Spleen (tissue), 13 donors: ENCODE measurements at places on chromosomes 7 and 10. TPM values are rescaled to one million over a fixed set of nuclear protein-coding genes. Genes with fewer than 3 reads are reported as not detected.
A peak's percentile ranks its signal among the peaks of the same experiment; 100 is the strongest.

GRCh38 chr7:4245866-4246470, 436.1 kb upstream of the FOXK1 start:
- no peaks in the 10 kb centered on the region for H3K27me3 ChIP-seq
- H3K4me3 ChIP-seq = no peak overlapping the region
- H3K4me1 ChIP-seq = no peaks in the 10 kb centered on the region
- H3K36me3 ChIP-seq = peaks cover 8% of the 10 kb centered on the region

The HOXA1 gene
- total RNA-seq = 1.3 TPM

GRCh38 chr10:104293781-104294321, 24.9 kb downstream of the GSTO2 start:
- no peak overlapping the region for H3K27ac ChIP-seq
- peaks cover 28% of the 10 kb centered on the region for H3K4me1 ChIP-seq
- no peak for DNase-seq
- H3K36me3 ChIP-seq = no peaks in the 10 kb centered on the region
- H3K4me3 ChIP-seq = no peak overlapping the region

DNA sequence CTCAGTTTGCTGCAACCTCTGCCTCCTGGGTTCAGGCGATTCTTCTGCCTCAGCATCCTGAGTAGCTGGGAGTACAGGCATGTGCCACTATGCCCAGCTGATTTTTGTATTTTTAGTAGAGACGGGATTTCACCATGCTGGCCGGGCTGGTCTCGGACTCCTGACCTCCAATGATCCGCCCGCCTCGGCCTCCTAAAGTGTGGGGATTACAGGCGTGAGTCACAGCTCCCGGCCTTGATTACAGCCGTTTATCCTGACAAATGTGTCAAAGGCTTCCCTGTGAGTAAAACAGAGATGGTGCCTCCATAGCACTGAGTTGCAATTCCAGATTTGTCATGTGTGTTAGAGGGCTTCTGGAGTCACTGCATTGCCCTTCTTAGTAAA, 273.7 kb downstream of the CCDC3 start:
- H3K4me1 ChIP-seq = peaks cover 8% of the 10 kb centered on the region
- H3K27ac ChIP-seq = no peak overlapping the region
- no peak overlapping the region for H3K4me3 ChIP-seq
- H3K36me3 ChIP-seq = no peaks in the 10 kb centered on the region
- no peaks in the 10 kb centered on the region for H3K27me3 ChIP-seq
- no peak for DNase-seq

GRCh38 chr10:78902815-78903214, 166.0 kb upstream of the ZMIZ1 start:
- H3K36me3 ChIP-seq = no peaks in the 10 kb centered on the region
- no peak overlapping the region for H3K4me3 ChIP-seq
- no peaks in the 10 kb centered on the region for H3K4me1 ChIP-seq
- H3K27me3 ChIP-seq = no peaks in the 10 kb centered on the region
- DNase-seq = peak; percentile 59

- H3K4me3 ChIP-seq = no peak overlapping the region
- H3K27me3 ChIP-seq = no peaks in the 10 kb centered on the region
- H3K27ac ChIP-seq = no peak overlapping the region
- no peaks in the 10 kb centered on the region for H3K36me3 ChIP-seq
Observed at GRCh38 chr10:66365686-66366085, 560.1 kb upstream of the LRRTM3 start.

DNA sequence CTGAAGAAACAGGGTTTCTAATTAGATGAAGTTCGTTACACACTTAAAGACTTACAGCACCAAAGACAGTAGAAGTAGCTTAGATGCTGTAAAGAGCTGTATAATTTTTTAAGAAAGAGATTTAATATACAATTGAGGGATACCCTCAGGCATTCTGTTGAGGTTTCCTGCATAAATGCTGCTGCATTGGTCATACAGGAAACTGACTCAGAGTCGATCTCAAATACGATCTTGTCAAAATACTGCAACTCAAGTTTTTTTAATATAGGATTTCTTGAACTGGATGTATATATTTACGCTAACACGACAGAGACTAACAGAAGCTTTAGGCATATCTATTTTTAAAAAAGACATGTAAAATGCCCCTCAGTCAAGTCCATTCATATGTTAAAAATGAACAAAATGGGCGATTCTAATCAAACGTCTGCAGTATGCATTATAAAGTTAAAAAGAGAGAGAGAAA, 2.4 kb upstream of the ARID5B start:
- no peak overlapping the region for H3K4me3 ChIP-seq
- H3K27ac ChIP-seq = peak overlapping the region; percentile 98
- no peaks in the 10 kb centered on the region for H3K27me3 ChIP-seq
- peaks cover 35% of the 10 kb centered on the region for H3K4me1 ChIP-seq

DNA sequence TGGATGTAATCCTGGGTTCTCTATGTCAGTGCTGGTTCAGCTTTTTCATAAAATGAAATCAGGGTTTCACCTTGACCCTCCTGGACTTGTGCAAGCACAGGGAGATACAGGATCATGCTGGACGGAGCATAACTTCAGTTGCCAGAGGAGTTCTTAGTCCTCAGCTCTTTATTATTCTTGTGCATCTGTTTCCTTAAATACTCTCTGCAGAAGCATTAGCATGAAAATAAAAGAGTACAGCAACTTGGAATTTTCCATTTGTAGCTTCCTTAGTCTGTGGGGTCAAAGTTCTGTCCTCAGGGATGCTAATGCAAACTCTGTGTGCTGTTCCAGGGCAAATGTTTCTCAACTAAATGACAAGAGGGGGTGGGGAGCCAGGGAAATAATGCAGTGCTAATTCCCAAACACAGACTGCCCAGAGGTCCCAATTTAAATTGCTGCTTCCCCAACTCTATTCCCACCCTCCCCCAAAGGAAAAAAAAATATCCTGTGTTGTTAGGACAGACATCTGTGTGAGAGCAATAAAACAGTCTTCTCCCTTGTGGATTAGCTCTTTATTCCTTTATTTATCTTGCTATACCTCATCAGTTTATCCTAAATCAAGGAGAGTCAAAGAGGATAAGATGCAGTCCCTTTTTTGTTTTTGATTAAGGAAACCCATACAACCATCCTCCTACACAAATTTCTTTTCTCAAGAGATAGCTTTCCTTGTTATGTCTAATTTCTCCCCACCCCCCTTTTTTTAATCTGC, 905.0 kb downstream of the LRMDA start:
- no peak overlapping the region for H3K4me3 ChIP-seq
- DNase-seq = no peak
- no peaks in the 10 kb centered on the region for H3K4me1 ChIP-seq
- no peaks in the 10 kb centered on the region for H3K36me3 ChIP-seq
- H3K27ac ChIP-seq = no peak overlapping the region
- H3K27me3 ChIP-seq = no peaks in the 10 kb centered on the region

DNA sequence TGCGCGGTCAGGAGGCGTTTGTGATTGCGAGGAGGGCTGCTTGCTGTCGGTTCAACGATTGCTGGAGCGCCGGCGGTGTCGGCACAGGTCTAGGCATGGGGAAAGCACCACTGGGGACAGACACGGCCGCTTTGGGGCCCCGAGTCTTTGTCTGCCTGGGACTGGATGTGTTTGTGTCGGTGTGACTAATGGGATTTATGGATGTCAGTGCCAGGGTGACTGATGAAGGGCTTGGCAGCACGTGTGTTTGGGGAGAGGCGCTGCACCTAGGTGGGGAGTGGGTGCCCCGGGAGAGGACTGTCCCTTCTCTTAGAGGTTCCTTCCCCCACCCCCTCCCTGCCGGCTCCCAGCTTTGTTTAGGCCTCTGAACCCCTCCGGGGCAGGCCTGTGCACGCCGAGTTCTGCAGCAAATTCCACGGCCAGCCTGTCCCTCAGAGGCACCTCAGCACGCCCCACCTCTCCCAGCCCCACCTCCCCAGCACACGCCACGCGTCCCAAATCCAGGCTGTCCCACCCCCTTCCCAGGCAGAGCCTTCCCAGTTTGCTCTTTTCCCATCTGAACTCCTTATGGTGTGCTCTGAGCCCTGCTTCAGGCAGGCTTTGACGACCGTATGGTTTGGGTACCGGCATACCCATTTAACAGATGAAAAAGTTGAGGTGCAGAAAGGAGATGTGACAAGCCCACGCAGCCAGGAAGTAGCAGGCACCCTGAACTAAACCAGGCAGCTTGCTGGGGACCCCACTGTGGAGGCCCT, 6.4 kb upstream of the TNRC18 start:
- no peak for DNase-seq
- H3K27me3 ChIP-seq = no peaks in the 10 kb centered on the region
- peak overlapping the region; percentile 99 for H3K27ac ChIP-seq
- H3K36me3 ChIP-seq = no peaks in the 10 kb centered on the region

DNA sequence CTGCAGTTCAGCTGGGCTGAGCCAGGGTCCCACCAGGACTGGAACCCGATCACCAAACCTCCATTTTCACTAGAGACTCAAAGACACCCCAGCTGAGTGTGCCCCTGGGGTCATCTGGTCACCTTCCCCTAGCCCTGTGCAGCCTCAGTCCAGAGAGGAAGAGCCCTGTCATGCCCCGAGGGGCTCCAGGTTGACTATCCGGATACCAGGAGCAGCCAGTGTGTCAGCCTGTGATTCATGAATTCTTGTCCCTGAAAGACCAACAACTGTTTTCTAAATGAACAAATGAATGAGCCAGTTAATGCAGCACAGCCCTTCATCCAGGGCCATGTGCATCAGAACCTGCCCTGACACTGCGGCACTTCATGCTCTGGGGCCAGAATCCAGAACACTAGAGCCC, 201.9 kb upstream of the TCERG1L start:
- H3K4me1 ChIP-seq = no peaks in the 10 kb centered on the region
- H3K4me3 ChIP-seq = no peak overlapping the region
- no peak for DNase-seq
- H3K27me3 ChIP-seq = no peaks in the 10 kb centered on the region
- no peaks in the 10 kb centered on the region for H3K36me3 ChIP-seq

The NME8 gene
- 4.6 TPM for total RNA-seq

The PSD gene
- 2.0 TPM for total RNA-seq

DNA sequence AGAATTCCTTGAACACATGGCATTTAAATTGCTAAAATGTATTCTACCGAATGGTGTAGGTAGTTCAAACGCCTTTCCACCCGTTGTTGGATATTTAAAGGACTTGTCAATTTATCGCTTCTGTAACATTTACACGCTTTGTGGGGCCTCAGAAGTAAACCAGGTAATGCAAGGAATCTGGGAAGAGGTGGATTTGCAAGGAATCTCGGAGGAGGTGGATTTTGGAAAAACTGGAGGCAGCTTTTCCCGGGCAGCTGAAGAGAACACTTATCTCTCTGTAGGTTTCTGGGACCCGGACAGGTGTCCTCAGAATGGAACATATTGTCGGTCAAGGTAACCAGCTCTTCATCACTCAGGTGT, 592 bp upstream of the MAPK8 start:
- no peak for DNase-seq
- no peaks in the 10 kb centered on the region for H3K36me3 ChIP-seq
- no peaks in the 10 kb centered on the region for H3K27me3 ChIP-seq
- peak overlapping the region; percentile 66 for H3K4me3 ChIP-seq
- peak overlapping the region; percentile 97 for H3K27ac ChIP-seq
